Pulmonary artery endothelial cell (primary cell): ENCODE measurements at places on chromosomes 3 and 15. TPM values are rescaled to one million over a fixed set of nuclear protein-coding genes. Genes with fewer than 3 reads are reported as not detected.

DNA sequence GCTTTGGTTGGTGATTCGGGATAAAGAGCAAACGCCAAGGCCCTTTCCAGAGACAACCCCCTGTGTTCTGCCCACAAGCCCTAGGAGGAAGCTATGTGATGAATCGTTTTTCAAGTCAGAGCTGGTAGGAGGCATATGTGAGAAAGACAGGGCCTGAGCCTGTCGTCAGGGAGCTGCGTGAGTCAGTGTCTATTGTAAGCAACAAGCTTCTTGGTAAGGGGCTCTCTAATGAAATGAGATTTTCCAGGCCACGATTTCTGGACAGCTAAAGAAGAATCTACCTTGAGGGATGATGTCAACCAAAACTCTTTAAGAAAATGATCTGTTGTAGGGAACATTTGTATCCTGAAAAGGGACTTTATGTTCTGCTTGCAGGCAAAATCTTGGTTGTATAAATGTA lies 318.9 kb upstream of the IL12A start:
- no peak for DNase-seq

LIPC gene
- 0.04 and 0.13 TPM in 2 replicates for total RNA-seq

- DNase-seq, result no peak
These were observed 35.7 kb downstream of the IGF2BP2 start for GRCh38 chr3:185789134-185789533.

DNA sequence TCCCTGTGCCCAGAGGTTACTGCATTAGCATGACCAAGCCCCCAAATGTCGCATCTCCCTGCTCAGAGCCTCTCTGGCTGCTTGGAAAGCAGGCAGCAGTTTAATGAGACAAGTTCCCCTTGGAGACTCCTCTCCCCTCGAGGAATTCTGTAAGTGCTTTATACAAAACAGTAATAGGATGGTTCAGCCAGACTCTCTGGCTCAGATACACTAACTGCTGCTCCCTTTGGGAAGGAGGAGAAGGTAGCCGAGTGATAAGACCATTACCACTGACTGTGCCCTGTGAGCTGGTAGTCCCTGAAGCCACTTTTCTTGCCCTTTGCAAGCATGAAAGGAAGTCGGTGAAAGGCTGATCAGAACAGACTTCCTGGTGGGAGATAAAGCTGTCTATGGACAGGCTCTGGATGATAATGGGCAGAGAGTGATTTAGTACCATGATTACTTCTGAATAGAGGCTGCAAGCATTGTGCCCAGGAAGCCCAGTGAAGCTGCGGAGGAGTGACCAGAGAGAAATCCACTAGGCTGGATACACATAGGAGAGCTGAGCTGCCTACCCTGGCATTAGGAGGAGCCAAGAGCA lies 100.8 kb downstream of the SEMA6D start:
- no peak for DNase-seq

DNA sequence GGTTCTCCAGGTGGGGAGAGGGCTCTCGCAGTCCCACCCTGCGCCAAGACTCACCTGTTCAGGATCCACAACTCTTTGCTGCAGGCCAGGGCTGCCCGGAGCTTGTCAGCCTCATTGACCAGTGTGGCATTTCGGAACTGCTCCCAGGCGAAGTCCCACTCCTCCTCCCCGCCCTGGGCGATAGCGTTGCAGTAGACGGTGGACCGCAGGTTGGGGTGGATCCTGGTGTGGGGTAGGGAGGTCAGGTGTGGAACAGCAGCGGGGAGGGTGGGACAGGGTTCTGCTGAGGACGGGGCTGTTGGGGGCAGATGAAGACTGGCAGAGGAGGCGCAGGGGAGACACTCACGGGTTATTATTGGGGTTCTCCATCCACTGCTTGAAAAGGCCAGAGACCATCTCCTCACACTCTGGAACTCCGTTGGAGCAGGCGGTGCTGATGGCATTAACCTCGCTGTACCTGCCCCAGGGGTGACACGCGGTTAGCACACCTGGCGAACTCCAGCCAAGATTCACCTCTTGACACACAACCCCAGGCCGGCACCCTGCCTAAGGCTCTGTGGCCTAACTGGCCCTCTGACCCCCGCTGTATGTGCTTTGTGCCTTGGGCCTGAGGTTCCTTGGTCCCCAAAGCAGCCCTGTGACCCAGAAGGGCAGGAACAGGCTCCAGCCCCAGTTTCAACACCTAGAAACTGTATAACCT lies 16.1 kb downstream of the MESP2 start:
- no peak for DNase-seq

DNA sequence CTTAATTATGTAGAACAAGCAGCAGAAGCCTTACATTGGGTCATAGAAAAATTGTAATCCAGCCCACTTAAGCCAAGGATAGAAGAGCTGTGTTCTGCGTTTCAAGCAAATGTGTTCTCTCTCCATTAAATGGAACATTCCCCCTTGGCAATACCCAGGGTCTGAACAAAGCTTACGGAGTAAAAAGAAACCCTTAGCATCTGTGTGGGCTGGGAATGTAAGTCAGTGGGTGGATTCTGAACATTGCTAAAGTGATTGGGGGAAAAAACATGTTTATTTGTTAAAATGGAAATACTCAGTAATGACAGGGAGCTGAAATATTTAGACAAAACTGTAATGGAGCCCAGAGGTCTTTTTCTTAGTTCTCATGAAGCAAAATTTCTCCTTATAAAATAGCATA lies 147.4 kb downstream of the DUT start:
- no peak for DNase-seq

ZNF860 gene
- 1.6 and 3.2 TPM in 2 replicates for total RNA-seq

GRCh38 chr3:133995264-133995663 lies 34.5 kb downstream of the SLCO2A1 start:
- DNase-seq, result no peak

DNA sequence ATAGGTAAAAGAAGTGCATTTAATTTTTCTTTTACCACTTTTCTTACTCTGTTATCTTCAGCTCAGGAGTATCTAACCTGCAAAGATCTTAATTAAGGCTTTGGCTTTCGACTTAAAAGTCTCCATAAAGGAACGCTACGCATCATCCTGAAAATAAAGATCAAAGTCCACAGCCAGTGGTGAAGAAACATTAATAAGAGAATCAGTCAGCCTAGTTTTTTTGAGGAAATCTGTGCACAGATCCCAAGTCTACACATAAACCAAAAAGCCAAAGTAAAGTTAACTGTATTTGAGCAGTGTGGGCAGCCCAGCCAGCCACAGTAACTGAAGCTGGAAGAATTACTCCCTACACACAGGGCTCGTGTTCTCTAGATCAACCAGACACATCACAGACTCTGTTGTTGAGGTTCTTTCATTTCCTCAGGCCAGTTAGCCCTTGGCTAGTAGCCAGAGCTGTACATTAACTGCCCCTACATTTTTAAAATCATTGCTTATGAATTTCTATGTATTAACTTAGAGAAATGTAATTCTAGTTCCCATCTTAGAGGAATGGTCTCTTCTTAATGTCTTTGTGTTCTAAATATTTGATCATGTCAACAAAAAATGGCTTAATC lies 6.9 kb downstream of the LRRC2 start:
- no peak for DNase-seq

DNA sequence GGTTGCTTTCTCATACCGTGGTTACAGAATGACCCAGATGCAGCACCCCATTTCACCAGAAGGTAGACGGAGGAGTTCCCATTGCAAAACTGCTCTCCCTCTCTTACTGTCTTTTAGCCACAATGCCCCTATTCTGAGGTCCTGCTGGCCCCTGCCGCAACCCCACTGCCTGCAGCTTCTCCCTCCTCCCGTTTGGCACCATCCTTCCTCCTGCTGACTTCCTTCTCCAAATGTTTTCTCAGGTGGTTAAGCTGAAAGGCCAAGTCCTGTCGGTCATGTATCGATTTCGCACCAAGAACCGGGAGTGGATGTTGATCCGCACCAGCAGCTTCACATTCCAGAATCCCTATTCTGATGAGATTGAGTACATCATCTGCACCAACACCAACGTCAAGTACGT lies 132.3 kb upstream of the ABHD17C start:
- no peak for DNase-seq

DNA sequence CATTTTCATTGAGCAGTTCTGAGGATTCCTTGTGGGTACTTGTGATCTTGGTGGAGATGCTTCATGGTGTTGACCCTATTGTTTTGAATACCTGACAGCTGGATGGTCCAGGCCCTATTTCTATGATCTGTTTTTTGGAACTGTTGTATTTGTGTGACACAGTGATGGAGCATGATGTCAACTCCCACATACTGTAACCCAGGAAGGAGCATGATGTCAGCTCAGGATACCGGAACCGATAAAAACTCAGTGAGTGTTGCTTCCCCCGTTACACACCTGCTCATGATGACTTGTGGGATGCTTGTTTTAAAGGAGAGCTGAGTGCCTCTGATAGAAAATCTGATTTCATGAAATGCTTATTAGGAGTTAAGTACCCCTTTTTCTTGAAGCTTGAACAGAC lies 45.1 kb downstream of the ZBTB38 start:
- no peak for DNase-seq

HCN4 gene
- total RNA-seq, result not detected in 2 replicates

DNA sequence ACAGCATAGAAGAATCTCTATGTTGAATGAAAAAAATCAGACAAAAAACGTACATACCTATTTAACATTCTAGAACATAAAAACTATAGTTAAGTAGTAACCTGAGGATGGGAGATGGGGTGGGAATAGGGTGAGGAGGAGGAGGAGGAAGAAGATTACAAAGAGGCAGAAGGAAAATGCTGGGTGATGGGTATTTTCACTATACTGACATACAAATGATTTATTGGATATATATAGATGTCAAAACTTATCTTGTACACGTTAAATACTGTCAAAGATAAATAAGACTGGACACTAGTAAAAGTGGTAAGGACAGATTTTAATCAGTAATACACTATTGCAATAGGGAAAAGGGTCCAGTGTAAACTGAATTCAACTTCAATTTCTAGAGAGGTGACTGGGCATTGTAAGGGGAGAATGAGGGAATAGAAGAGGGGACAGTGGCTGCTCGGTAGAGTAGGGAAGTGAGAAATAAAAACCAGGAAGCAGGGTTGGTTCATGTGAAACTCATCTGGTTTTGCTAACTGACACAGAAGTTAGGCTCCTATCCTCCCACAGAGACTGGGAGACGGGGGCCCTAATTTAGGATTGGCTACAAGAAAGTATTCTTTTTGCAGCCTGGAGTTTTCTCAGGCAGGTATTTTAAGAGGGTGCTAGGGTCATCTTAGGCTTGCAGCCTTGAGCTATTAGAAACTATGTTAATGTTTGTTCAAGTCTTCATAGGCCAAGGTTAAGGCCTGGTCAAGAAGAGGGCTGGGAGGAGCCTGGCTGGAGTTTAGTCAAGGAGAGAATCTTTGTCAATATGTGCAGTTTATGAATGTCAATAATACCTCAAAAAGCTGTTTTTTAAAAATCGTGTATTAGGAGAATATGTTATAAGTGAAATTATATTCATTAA lies 15.0 kb upstream of the C15orf61 start:
- no peak for DNase-seq

ADAMTS17 gene
- 0.13 and 0.14 TPM in 2 replicates for total RNA-seq

- no peak for DNase-seq
These were observed 7.5 kb upstream of the ALCAM start for GRCh38 chr3:105359098-105359762.

DNA sequence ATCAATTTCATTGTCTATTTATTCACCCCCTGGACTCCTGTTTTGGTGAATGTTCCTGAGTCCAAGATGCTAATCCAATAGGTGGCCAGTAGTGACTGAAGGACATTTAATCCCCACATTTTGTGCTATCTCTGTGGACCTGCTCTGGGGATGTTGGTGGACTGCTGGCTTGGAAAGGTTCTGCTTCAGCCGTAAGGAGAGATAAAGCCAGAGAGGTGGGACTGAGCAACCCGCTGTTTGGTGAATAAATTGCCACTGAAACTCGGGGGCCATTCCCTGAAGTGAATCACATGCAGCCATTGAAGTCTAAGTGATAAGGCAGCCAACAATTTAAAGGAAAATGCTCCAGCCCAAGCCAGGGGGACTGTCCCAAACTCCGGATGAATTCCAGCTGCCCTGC lies 1.6 kb upstream of the ABHD6 start:
- no peak for DNase-seq

DNA sequence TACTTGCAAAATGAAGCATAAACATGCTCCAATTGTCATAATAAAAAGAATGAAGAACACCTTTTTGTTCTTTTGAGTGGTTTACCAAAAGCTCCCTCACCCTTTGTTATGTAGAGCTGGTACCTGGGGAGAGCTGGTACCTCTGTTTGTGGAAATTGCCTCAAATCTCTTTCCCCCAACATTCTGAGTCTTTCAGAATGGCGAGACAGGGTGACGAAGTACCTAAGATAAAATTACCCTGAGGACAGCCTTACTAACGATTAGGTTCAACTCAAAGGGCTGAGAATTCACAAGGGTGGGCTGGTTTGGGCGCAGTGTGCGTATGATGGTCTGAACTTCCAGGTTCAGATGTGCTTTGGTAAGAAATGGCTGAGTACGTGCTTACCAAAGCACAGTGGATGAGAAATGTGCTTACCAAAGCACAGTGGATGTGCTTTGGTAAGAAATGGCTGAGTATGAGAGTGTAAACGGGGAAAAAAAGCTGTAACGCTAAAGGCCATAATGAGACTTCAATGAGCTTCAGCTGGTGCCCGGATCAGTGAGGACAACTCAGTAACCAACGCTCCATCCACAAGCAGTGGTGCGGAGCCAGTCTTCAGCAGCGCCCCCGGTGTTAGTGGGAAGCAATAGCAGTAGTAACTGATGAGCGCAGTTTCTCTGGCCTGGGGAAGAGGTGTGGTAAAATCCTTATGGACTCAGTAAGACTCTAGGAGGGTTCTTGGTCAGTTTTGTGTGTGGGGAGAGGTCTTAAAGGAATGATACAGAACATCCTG lies 72.3 kb upstream of the LRIG1 start:
- no peak for DNase-seq

SCN5A gene
- 8.4 and 13.6 TPM in 2 replicates for total RNA-seq

GRCh38 chr3:169980055-169980454 lies 13.4 kb downstream of the SEC62 start:
- DNase-seq, result no peak

DNA sequence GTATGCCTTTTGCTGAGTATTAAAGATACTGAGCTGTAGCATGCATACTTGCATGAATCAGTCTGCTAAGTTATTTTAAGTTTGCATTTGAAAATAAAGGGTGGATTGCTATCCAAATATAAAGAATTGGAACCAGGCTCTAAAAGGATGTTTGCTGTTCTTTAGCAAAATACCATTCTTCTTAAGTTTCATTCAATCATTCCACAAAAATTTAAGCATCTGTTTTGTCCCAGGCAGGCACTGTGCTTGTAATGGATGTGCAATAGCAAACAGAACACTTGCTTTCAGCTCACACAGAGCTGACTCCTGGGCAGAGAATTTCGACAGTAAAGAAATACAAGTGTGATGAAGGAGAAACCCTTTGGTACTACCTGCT lies 151.1 kb downstream of the PGPEP1L start:
- DNase-seq, result no peak

GRCh38 chr3:123284399-123285010 lies 82.8 kb downstream of the SEC22A start:
- no peak for DNase-seq

COPG1 gene
- total RNA-seq, result 247 and 274 TPM in 2 replicates

DNA sequence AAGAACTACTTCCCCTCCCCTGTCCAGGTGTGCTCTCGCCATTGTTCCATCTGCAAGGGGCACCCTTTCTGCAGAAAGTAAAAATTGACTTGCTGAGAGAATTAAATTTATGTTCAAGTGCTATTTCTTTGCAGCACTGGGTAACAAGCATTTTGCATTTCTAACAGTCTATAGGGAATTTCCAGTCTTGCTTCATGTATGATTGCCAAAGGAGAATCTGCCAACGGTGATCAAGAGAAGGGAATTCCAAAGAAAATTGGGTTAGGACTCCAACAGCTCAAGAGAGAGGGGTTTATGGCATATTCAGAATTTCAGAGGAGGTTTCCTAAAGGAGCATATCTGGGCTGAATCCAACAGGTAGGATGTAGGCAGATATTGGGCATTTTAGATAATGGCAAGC lies 136.7 kb upstream of the WNT5A start:
- no peak for DNase-seq

- no peak for DNase-seq
These were observed 5.2 kb upstream of the CDAN1 start for GRCh38 chr15:42742149-42742548.

PRICKLE2 gene
- 4.9 and 5.3 TPM in 2 replicates for total RNA-seq
